ENCODE measurements at places on chromosomes 2 and 18. TPM values are rescaled to one million over a fixed set of nuclear protein-coding genes. Genes with fewer than 3 reads are reported as not detected.

DNA sequence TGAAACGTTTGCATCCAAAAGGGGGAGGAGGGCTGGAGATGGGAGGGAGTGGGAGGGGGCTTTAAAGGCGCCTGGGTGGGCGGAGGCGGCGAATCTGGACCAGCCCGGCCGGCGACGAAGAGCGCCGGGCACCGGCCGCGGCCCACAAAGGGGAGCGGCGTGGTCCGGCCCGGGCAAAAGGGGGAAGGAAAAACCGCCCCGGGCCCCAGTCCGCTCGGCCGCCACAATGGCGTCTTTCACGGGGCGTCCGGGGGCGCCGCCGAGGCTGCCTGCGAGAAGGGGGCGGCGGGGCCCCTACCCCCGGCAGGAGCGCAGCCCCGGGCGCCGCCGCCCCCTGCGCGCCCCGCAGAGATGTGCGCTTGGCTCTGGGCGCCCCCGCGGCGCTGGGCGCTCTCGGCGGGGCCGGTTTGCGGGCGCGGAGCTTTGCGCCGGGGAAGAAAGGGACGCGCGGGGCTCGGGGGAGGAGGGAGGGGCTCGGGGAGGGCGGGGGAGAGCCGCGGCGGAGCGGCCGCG lies 108.1 kb upstream of the KCTD1 start:
- no peak for DNase-seq

DNA sequence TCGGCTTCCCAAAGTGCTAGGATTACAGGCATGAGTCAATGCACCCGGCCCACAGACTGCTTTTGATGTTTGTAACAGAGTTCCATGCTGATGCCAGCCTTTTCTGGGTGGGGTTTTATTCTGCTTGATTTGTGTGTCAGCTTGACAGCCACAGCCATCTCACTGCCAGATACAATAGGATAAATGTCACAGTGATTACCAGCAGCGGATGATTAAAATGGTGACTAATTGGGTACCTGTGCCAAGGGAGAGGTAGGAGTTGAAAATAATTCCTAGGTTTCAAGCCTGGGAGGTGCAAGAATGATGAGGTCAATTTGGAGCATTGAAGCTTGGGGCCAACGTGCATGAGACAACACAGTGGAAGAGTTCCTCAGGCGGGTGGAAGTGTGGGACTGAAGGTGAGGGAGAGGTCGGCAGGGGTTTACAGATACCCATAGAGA lies 39.4 kb downstream of the SH2D6 start:
- DNase-seq: no peak

DNA sequence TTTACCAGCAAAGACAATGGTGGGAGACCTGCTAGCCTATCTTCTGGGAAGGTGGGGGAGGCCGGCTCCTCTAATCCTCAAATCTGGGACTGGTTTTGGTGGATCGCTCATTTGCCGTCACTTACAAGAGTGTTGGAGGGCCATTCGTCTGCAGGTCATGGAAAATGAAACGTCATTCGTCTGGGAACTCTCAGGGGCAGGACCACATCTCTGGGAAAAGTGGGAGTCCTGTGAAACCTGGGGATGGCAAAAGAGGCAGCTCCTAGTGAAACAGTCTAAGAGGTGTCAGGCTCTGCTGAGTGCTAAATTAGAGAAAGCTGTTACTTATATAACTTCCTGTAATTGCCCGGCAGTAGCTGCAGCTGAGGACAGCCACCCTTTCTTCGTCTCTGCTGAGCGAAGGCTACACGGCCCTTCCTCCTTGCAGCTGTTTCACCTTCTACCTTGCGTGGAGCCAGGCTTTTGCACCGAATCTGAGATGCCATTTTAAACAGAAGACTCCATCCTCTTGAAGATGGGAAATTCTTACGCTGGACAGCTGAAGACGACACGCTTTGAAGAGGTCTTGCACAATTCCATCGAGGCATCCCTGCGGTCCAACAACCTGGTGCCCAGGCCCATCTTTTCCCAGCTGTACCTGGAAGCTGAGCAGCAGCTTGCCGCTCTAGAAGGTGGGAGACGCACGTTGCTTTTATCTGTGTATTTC lies 22.4 kb downstream of the GREB1 start:
- no peak for DNase-seq

GRCh38 chr2:230925443-230925878 lies 419 bp upstream of the GPR55 start:
- no peak for DNase-seq

DNA sequence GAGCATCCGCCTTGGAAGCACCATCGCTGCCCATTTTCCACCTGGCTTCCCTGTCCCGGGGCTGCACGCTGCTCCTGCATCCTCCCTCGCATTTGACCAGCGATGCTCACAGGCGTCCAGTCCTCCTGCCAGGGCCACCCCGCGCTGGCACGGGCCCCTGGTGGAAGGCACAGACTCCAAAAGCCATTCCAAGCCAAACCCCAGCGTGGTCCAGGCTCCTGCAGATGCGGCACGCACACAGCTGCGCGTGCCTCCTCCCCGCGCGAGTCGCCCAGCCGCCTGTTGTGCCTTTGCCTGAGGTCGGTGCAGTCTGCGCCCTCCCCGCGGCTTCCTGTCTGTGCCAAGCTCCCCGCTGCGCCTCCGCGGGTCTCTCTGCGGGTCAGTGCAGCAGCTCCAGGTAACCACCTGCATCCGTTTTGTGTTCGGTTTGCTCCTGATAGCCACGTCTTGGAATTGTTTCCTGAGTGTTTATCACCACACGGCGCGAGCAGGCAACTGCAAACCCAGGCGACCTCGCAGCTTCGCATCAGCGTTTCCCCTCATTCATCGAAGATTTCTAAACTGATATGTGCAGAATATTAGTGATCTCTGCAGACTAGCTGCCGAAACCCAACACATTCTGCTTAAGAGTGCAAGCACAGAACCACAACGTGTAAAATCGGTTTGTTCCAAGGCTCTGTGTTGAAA lies 65.2 kb upstream of the SALL3 start:
- no peak for DNase-seq

GRCh38 chr2:109255654-109256053 lies 126.6 kb downstream of the SH3RF3 start:
- no peak for DNase-seq

DNA sequence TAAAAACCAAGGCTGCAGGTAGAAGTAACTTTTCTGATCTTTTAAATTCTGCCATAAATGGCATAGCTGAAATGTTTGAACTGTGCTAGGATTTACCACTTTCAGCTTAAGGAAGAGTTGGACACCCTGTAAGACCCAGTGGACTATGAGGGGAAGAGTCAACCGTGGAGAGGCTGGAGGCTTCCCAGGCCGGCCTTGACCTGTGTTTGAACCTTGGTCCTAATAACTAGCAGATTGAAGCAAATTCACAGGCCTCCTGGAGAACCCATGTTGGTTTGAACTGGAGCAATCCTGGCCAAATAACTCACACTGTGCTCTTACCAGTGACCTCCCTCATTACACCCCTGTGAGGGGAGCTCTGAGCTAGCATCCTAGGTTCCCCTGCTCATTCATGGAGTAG lies 87.2 kb upstream of the ALPP start:
- no peak for DNase-seq

The RAB27B gene
- 7.6 TPM for polyA plus RNA-seq

GRCh38 chr18:45879681-45880655 lies 54.5 kb downstream of the SIGLEC15 start:
- peak; percentile 57 for DNase-seq

GRCh38 chr2:86764661-86765309 lies 25.9 kb downstream of the CD8A start:
- DNase-seq: peak; percentile 12

GRCh38 chr2:192465141-192465540 lies 270.4 kb upstream of the TMEFF2 start:
- DNase-seq: no peak

DNA sequence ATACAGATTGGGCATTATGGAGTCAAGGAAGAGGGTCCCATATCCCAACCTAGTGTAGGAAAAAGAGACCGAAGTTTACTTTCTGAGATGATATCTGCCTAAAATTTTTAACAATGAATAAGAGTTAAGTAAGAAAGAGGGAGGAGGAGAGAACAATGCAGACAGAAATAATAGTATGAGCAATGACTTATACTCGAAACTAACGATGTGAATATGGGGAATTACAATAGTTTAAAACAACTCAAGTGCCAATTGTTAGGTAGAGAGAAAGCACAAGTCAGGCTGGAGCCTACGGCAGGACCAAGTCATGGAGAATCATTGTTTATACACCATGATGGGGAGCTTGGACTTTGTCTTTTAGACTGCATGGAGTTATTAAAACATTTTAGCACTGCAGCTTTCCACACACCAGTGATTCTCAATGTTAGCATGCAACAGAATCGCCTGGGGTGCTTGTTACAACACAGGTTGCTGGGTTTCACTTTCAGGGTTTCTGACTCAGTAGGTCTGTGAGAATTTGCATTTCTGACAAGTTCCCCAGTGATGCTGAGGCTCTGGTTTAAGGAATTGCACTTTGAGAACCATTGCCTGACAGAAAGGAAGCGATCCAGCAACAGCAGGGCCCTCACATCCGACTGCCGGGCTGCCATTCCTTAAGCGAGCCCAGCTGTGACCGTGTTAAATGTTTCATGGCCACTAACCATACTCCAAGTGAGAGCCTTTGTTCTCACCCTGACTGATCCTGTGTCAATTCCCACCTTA lies 511.2 kb downstream of the DCDC2C start:
- DNase-seq: no peak

DNA sequence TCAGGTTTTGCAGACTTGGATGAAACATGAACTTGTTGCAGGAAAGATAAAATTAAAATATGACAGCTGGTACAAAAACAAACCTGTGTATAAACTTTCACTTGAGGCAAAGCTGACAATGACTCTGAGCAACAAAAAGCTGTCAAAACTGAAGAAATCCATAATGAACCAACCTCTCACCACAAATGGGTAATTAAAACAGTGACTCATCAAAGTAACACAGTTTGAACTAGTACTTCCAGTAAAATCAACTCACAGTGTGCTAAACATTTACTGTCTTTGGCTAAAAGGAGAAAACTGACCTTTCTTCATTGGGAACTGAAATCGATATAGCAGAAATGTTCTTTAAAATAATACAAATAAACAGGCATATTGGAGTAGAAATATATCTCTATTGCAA lies 209.7 kb downstream of the WDPCP start:
- DNase-seq: no peak

The SP140 gene
- 2.6 TPM for polyA plus RNA-seq

DNA sequence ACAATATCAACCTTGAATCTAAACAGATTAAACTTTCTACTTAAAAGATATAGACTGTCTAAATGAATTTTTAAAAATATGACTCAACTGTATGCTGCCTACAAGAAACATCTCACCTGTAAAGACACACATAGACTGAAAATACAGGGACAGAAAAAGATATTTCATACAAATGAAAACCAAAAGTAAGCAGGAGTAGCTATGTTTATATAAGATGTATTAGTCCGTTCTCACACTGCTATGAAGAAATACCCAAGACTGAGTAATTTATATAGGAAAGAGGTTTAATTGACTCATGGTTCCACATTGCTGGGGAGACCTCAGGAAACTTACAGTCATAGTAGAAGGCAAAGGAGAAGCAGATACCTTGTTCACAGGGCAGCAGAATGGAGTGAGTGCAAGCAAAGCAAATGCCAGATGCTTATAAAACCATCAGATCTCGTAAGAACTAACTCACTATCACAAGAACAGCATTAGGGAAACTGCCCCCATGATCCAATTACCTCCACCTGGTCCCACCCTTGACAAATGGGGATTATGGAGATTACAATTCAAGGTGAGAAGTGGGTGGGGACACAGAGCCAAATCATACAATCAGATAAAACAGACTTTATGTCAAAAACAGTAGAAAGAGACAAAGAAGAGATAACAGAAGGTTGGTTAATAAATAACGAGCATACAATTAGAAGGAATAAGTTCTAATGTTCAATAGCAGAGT lies 214.4 kb upstream of the SLC39A10 start:
- no peak for DNase-seq

- DNase-seq: no peak
Measured at GRCh38 chr2:223952280-223952968, 4.8 kb upstream of the MRPL44 start.

- no peak for DNase-seq
Measured at GRCh38 chr2:42513252-42513918, 19.6 kb upstream of the KCNG3 start.

- DNase-seq: no peak
Measured at GRCh38 chr18:12296087-12296403, 12.0 kb upstream of the TUBB6 start.

DNA sequence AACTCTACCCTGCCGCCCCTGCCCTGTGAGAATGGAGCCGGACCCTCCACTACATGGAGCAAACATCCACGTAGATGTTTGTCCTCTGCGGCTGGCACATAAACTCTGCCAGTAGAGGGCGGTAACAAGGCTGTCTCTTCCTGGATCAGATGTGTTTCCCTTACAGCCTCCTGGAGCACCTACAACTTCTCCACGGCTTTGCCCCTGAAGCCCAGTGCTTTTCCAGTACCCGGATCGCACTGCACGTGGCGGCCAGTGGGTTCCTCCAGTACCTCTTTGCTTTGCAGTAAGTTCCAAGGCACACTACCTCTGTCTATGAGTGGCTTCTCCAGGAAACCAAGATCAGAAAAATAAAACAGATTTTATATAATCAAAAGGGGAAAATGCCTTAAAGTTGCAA lies 651.3 kb downstream of the DCDC2C start:
- DNase-seq: no peak

GRCh38 chr2:83143946-83144345 lies 1315.1 kb downstream of the SUCLG1 start:
- no peak for DNase-seq

DNA sequence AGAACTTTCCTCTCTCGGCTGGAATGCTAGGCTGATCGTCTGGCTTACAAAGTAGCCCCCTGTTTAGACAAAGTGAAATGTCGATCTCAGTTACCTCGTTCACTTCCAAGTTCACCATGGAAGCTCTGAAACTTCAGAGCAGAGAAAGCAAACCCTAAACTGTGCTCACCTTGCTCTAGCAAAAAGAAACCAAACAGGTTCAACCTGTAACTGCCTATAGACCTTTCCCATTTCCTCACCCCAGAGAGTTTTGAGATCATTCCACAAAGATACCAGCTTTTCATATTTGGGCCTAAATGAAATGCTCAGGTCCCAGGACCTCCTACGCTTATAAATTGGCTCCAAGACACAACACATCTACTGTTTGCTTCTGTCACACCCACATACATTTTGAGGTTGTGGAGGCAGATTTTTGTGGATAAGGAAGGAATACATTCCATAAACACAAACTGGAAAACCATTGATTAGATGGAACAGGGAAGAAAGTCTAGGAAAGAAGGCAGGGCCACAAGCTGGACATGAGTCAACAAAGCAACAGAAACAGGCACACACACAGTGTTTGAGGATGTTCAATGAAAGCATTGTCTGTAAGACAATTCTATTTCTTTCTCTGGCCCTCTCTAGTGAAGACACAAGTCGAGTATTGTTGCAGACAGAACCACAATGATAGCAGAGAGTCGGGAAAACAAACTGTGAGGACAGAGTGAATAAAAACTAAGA lies 52.8 kb upstream of the TGIF1 start:
- DNase-seq: peak; percentile 26

DNA sequence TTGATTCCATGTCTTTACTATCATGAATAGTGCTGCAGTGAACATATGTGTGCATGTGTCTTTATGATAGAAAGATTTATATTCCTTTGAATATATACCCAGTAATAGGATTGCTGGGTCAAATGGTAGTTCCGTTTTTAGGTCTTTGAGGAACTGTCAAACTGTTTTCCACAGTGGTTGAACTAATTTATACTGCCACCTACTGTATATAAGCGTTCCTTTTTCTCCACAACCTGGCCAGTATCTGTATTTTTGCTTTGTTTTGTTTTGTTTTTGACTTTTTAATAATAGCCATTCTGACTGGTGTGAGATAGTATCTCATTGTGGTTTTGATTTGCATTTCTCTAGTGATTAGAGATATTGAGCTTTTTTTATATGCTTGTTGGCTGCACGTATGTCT lies 641.6 kb downstream of the SUCLG1 start:
- no peak for DNase-seq
